D341Med (cell line): ENCODE measurements at places on chromosomes 3 and 15.

DNA sequence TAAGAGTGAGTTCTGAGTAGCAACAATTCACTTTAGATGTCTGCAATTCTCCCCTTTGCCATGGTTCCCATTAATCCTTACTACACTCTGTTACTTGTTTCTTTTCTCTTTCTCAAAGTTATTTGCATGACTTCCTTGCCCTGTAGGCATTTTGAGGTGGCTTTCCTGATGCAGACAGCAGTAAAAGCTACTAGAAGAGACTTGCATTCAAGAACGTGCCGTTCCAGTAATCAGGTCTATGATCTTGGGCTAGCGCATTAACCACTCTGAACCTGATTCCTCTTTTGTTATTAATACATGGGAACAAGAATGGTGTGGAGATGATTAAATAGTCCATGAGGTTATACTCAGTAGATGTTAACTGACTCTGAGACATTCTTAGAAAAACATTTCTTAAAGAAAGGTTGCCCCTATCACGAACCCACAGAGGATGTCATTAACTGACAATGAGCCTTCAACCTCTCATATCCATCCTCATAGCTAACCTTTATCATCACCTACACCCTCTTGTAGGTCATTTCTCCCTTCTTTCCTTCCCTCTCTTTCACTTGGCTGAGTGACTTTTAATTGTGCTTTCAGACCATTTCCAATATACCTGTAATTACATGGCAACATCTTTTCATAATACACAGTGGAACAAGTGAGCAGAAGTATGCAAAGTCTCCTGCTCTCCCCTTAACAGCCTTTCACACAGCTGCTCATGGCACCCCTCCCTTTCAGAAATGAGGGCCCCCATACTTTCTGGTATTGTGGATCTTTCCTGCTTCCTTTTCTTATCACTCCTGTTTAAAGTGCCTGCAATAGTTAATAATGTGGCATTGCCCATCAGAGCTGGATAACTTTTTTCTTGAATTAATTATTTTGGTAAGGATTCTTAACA is 175.9 kb downstream of the CHST2 start:
- no peak for DNase-seq

- DNase-seq: no peak
Measured at GRCh38 chr3:187610981-187611511, 59.1 kb downstream of the SST start.

- no peak for DNase-seq
Measured at GRCh38 chr15:74573987-74574386, 33.0 kb downstream of the ARID3B start.

DNA sequence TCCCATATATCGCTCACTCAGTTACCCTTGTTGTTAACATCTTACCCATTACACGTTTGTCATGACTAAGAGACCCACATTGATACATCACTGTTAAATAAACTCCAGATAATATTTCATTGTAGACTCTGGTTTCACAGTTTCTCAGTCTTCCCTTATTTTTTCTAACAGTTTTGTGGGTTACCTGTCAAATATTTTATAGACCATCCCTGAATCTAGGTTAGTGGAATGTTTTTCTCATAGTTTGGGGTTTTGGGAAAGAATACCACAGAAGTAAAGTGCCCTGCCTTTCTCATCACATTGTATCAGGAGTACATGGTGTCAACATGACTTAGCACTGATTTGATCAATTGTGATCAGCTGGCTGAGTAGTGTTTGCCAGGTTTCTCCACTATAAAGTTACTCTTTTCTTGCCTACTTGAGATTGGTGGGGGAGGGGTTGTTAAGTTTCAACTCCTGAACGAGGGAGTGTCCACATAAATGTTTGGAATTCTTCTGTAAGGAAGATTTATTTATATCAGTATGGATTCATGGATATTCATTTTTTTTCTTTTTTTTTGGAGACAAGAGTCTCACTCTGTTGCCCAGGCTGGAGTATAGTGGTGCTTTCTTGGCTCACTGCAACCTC is 25.9 kb downstream of the RNF111 start:
- DNase-seq: no peak

GRCh38 chr3:123397921-123398785 is 50.7 kb downstream of the ADCY5 start:
- no peak for DNase-seq

DNA sequence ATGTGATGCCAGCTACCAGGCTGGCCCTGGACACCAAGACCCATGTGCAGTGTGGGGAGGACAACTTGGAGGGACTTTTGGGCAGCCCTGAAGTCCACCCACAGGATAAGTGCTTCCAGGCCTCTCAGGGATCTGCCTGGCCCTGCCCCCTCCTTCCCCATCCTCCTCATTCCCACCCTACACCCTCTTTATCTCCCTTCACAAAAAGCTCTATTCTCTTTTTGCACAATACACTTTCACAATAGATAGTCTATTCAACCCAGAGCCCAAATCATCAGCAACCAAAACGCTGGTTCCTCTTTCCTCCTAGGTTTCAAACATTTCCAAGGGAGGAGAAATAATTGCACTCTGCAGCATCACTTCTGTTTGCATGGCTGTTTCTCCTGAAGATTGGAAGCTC is 7.8 kb upstream of the ZNF710 start:
- DNase-seq: no peak

GRCh38 chr3:51585197-51585596 is 46.7 kb downstream of the RAD54L2 start:
- DNase-seq: no peak

GRCh38 chr3:114691871-114692270 is 398.0 kb downstream of the TIGIT start:
- no peak for DNase-seq

DNA sequence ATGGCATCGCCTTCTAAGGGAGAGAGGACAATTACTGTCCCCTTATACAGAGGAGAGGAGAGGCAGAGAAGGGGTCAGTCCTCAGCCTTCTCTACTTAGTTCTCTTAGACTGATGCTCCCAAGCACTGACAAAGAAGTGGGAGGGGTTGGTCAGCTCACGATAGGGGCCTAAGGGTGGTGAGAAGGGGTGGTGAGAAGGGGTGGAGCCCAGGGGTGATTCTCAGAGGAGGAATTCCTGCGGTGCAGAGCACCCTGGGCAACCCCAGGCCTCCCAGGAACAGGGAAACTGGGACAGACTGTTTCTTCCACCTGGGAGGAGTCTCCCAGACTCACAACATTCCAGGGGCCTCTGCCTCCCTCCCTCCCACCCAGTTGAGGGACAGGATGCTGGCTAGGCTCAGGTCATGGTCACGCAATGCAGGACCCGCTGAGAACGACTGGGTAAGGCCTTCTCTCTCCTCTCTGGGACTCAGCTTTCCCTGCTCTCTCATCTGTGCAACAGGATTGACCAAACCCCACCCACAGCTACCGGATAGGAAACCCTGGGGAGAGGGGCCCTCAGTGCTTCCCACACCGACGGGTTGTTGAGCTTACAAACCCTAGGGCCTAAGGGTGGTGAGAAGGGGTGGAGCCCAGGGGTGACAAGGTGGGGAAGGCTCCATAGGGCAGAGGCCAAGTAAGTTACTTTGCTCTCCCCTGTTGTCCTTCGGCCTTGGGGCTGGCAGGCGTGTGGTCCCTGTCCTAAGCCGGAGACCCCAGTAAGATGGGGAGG is 1.5 kb downstream of the TPRA1 start:
- no peak for DNase-seq

DNA sequence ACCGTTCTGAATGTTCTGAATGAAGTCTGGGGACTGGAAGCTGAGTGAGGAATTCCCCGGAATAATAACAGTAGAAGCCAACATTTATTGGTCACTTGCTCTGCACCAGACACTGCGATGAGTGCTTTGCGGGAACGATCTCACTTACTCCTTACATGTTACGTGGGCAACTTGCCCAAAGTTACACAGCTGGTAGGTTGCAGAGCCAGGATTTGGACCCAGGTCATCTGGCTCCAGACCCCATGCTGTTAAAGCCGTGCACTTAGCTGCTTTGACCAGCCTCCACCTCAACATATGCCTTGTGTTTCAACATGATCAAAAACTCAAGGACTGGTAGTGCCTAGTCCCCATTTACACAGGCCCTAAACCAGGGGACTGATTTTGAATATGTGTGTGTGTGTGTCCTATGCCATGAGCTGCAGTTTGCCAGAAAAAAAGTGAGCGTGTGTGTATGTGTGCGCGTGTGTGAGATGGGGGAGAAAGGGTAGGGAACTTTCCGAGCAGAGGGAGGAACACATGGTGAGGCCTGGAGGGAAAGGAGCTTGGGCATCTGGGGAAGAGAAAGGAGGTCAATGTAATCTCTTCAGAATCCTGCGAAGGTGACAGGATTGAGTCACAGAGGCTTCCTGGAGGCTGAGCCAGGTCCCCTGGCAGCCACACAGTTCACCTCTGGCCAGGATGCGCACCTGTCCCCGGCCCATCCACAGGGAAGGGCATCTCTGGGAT is 28.9 kb downstream of the LINGO1 start:
- no peak for DNase-seq

- no peak for DNase-seq
Measured at GRCh38 chr3:194075088-194075615, 60.8 kb upstream of the HES1 start.

DNA sequence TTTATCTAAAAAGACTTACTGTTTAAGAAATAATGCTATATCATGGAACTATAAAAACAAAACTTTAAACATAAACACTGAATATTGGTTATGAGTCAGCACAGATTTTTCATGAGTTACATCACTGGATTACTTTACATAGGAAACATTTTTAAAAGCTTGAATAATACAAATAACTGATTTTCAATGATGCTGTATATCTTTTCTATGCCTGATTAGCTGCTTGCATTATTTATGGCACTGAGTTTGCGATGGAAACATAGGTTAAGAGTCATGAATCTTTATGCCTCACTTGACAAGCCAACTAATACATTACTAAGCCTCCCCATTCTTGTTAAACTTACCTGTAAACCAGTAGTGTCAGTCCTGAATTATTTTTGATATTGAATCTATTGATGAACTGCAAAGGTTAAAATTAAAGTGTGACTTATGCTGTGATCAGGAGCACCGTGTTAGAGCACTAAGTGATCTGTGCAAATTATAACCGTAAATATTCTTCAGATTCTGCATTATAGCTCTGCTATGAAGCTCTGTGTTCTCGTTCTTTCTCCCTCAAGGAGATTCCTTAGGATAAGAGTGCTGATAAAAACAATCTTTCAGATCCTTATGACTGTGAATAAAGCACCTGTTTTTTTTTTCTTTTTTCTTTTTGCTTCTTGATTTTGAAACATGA is 437.3 kb upstream of the BCHE start:
- DNase-seq: no peak

GRCh38 chr15:94145046-94145445 is 86.3 kb upstream of the MCTP2 start:
- no peak for DNase-seq

DNA sequence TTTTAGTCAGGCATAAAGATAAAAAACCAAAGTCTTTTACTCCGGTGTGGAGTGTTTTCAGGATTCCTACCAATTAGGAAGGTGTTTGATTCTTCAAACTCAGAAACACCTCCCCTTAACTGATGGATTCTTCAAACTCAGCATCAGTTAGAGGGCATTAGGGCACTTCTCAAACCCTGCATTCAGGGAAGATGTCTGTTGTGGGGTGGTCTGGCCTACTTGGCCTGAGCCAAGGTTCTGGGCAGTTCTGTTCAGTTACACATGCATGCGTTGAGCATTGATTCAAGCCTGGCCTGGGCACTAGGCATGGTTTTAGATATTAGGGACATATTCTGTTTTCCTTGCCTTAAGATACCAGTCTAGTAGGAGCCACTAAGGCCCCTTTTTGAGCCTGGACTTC is 1.0 kb downstream of the HGD start:
- DNase-seq: no peak

- peak; percentile 53 for DNase-seq
Measured at GRCh38 chr15:66673410-66674322, 28.4 kb upstream of the SMAD6 start.

DNA sequence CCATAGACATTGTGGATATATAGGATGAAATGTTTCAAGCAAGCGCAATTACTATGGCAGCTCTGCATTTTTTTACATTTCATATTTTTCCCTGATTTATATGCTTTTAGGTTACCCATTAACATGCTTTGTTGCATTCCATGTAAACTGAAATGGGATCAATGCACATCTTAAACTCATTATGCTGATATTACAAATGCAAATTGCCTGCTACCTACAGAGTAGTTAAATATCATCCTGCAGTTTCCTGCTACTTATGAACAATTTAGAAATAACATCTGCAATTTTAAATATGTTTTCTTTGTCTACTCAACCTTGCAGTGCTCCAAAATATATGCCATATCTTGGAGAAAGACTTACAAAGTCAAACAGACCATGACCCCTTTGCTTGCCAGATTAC is 526.9 kb upstream of the NECTIN3 start:
- no peak for DNase-seq

- no peak for DNase-seq
Measured at GRCh38 chr3:8442993-8443650, 58.5 kb upstream of the LMCD1 start.

GRCh38 chr3:49173116-49173791 is 1.9 kb downstream of the KLHDC8B start:
- no peak for DNase-seq

DNA sequence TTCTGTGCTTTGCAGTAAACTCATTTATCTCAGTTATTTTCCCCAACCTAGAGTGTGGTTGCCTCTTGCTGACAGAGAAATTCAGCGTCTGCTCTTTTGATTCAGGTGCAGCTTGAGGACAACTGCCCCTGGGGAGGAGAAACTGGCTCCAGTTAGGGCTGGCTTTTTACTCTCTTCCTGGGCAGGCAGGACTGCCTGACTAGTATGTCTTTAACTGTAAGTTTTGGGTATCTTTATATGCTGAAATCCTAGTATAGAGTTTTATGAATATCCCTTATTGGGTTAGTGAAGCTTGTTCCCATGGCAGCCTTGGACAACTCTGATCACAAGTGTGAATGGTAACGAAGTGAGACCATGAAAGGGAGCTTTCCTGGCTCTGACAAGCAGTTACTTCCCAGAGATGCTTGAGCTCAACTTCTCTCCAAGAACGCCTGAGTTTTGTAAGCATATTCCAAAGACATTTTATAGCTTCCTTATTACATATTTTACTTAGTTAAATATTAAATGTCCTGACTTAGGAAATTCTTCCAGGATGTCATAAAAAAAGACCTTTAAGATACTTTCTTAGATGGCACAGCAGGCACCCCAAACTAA is 27.1 kb downstream of the CCNB2 start:
- no peak for DNase-seq

DNA sequence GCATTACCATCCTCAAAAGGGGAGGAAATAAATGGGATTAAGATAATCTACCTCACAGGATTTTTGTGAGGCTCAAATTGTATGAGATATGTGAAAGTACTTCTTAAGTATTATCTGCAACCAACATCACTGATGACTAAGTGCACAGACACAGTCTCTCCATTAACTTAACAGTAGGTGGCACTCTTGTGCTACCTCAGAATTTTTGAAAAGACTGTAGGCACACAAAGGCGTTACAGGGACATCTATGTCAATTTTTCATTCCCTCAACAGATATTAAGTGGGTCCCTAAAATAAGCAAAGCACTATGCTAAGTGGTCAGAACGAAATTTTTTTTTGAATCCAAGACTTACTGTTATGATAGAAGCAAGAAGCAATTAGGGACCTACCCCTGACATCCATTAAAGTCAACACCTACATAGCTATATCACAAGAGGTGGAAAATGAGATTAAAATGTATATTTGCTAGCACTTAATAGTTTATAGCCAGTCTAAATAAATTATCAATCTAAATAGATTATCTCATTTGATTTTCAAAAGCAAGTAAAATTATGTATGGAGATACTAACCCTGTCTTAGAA is 52.9 kb downstream of the RYK start:
- peak; percentile 59 for DNase-seq
